Activated T-cell treated with anti-CD3 and anti-CD28 coated beads, Interleukin-2, amount 50 U/mL, for 24 hours (primary cell): ENCODE measurements at places on chromosomes 6 and 20.

DNA sequence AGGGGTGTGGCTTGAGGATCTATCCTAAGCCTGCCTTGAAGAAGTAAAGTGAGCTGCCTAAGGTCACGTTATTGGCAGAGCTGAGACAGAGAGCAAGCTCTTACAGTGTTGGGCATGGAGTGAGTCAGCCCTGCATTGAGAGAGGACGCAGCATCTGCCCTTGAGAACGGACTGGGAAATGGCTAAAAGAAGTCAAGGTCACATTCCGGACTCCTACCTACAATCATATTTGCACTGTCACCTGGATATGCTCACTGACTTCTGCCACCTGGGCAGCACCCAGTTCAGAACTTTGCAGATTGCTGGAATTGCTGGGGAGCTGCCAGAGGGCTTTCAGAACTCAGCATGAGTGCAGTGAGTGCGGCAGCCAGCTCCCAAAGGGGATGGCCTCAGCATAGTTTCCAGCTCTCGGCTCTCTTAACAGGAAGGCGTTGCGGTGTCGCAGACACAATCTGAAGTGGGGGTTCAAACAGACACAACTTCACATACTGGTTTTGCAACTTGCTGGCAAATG lies 199.3 kb upstream of the SGK1 start:
- no peak overlapping the region for H3K27ac ChIP-seq
- no peaks in the 10 kb centered on the region for H3K27me3 ChIP-seq
- no peaks in the 10 kb centered on the region for H3K36me3 ChIP-seq
- peaks cover 26% of the 10 kb centered on the region for H3K4me1 ChIP-seq
- no peak for DNase-seq

DNA sequence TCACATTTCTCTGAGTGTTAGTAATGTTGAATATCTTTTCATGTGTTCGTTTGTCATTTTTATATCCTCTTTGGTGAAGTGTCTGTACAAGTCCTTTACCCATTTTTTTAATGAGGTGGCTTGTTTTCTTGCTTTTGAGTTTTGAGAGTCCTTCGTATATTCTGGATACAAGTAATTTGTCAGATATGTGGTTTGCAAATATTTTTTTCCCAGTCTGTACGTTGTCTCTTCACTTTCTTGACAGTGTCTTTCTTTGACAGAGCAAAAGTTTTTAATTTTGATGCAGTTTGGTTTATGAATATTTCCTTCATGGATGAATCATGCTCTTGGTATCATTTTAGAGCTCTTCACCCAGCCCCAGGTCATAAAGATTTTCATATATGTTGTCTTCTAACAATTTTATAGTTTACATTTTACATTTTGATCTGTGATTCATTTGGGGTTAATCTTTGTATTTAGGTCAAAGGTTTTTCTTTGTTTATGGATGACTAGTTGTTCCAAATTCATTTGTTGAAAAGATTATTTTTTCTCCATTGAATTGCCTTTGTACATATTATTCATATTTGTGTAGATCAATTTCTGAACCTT lies 152.5 kb downstream of the MRPL14 start:
- peaks cover 1% of the 10 kb centered on the region for H3K4me1 ChIP-seq
- H3K27me3 ChIP-seq = peaks cover 11% of the 10 kb centered on the region
- no peak for DNase-seq
- no peak overlapping the region for H3K27ac ChIP-seq
- H3K36me3 ChIP-seq = no peaks in the 10 kb centered on the region

GRCh38 chr6:37029249-37029971 lies 24.0 kb downstream of the FGD2 start:
- no peaks in the 10 kb centered on the region for H3K27me3 ChIP-seq
- peak; percentile 66 for DNase-seq
- H3K27ac ChIP-seq = peak overlapping the region; percentile 34
- H3K4me3 ChIP-seq = no peak overlapping the region

- no peak for DNase-seq
- H3K4me1 ChIP-seq = no peaks in the 10 kb centered on the region
- H3K27ac ChIP-seq = no peak overlapping the region
- no peaks in the 10 kb centered on the region for H3K36me3 ChIP-seq
- no peaks in the 10 kb centered on the region for H3K27me3 ChIP-seq
These were observed 4.3 kb downstream of the BPIFB4 start for GRCh38 chr20:33083544-33084340.

DNA sequence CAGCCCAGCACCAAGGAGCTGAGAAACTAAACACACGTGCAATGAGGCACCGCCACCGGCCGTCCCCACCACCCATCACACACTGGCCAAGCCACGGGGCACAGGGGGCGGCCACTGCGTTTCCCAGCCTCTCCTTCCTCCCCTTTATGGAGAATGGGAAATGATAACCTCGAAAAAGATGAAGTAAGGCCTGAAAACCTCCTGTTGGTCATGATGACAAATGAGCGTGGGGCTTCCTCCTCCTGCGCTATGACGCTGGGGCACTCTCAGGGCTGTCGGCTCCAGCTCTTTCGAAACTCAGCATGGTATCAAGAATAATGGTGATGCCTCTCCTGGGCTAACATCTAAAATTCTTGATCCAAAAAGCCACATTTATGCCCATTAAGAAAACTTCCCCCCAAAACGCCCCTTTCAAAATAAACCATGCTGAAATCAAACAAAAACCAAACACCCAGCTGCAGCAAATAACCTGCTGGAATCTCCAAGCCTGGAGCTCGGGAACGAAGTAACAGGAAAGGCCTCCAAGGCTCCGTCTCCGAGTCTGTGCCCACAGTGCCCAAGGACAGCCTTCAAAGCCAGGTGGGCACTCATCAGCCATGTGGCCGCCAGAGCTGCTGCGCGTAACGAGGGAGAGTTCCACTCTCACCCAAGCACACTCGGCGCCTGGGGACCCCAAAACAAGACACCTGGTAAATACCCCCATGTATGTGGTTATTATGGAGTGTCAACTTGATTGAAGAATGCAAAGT lies 50.0 kb downstream of the TAF4 start:
- no peak overlapping the region for H3K27ac ChIP-seq
- no peak overlapping the region for H3K4me3 ChIP-seq
- no peaks in the 10 kb centered on the region for H3K27me3 ChIP-seq
- peaks cover 36% of the 10 kb centered on the region for H3K36me3 ChIP-seq
- no peak for DNase-seq

GRCh38 chr6:43097502-43097901 lies 21.4 kb downstream of the PTK7 start:
- no peaks in the 10 kb centered on the region for H3K27me3 ChIP-seq
- no peak overlapping the region for H3K4me3 ChIP-seq
- H3K4me1 ChIP-seq = peaks cover 10% of the 10 kb centered on the region
- no peak overlapping the region for H3K27ac ChIP-seq
- no peaks in the 10 kb centered on the region for H3K36me3 ChIP-seq
- no peak for DNase-seq

- no peak overlapping the region for H3K27ac ChIP-seq
- H3K4me1 ChIP-seq = peaks cover 38% of the 10 kb centered on the region
- no peaks in the 10 kb centered on the region for H3K36me3 ChIP-seq
- peak; percentile 38 for DNase-seq
- peak overlapping the region; percentile 29 for H3K4me3 ChIP-seq
- H3K27me3 ChIP-seq = peaks cover 88% of the 10 kb centered on the region
These were observed 558 bp downstream of the LINC00237 start for GRCh38 chr20:21105429-21106170.

DNA sequence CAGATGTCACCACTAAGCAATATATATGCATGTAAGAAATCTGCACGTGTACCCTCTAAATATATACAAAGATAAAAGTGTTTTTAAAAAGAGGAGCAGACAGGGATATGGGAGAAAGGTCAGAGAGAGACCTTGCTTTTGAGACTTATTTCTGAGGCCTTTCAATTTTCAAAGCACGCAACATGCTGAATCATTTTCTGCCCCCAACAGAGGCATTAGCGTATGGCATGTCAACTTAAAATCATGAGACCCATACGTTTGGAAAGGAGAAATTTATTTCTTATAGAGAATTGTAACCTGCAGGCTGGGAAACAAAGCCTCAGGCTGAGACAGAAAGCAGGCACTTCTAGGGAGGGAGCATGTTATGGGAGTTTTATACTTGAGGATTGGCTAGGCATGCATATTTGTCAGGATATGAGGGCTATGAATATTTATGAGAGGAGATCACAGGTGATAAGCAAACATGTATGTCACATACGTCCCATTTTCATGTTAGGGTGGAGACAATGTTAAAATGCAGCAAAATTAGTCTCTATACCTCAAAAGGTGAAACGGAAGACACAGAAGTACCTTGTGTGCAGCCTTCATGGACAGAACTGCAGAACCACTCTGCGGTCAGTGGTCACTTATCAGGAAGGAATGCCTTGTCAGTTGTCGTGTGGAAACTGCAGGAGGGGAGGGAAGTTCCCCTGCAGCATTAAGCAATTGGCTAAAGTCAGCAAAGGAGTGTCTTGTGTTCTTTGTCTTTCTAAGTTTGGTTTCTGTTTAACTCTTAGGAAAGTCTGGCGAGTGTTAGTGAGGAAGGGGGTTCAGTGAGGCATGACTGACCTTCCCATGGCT lies 6.3 kb upstream of the GABRR2 start:
- H3K27ac ChIP-seq = no peak overlapping the region
- peaks cover 9% of the 10 kb centered on the region for H3K36me3 ChIP-seq
- H3K4me3 ChIP-seq = no peak overlapping the region

DNA sequence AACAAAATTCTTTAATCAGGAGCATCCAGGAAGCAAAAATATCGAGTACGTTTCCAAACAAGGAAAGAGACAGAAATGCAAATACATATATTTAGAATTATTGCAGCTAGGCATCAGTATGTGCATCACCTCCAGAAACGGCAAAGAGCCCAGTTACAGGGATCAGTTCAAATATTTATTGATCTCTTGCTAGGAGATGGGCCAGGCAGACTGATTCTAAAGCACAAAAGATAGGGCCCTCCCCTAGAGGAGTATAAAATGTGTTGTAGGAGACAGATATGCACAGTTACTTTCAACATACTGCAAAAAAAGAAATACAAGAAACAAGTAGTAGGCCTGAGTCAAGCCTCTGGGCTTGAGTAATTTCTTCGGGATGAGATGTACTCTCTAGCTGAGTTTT lies 80.7 kb upstream of the NHSL1 start:
- H3K4me1 ChIP-seq = peaks cover 2% of the 10 kb centered on the region
- no peaks in the 10 kb centered on the region for H3K36me3 ChIP-seq

GRCh38 chr6:73349311-73349710 lies 4.8 kb downstream of the DPPA5 start:
- no peaks in the 10 kb centered on the region for H3K4me1 ChIP-seq
- peaks cover 34% of the 10 kb centered on the region for H3K27me3 ChIP-seq
- no peak overlapping the region for H3K4me3 ChIP-seq
- no peak for DNase-seq
- no peak overlapping the region for H3K27ac ChIP-seq

DNA sequence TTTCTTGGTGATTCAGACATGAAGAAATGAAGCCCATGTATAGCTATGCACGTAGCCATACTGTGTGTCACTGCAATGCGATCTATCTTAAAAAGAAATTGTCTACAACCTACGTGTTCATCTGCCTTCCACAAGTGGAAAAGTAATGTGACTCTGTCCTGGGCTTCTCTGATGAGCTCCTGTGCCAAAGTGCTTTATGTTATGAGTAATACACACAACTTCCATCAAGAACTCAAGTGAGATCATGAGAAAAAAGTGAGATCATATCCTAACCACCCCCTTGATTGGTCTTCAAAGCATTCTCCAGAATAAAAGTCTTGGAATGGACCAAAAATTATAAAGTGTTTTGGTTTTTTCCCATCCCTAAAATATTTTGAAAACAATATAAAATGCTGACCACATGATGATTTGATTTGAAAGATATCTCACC lies 114.3 kb downstream of the DST start:
- H3K36me3 ChIP-seq = no peaks in the 10 kb centered on the region
- no peaks in the 10 kb centered on the region for H3K27me3 ChIP-seq
- no peak for DNase-seq
- H3K4me1 ChIP-seq = no peaks in the 10 kb centered on the region
- H3K27ac ChIP-seq = no peak overlapping the region

DNA sequence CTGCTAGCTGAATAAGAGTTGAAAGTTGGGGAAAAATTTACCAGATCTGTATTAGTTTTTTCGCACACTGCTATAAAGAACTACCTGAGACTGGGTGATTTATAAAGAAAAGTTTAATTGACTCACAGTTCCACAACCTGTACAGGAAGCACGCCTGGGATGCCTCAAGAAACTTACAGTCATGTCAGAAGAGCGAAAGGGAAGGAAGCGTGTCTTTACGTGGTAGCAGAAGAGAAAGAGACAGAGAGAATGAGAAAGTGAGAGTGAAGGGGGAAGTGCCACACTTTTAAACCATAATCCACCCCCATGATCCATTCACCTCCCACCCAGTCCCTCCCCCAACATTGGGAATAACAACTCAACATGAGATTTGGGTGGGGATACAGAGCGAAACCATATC lies 79.6 kb downstream of the KHDC1L start:
- no peaks in the 10 kb centered on the region for H3K36me3 ChIP-seq
- H3K4me1 ChIP-seq = no peaks in the 10 kb centered on the region
- DNase-seq = no peak
- no peak overlapping the region for H3K27ac ChIP-seq
- H3K4me3 ChIP-seq = no peak overlapping the region
- no peaks in the 10 kb centered on the region for H3K27me3 ChIP-seq

DNA sequence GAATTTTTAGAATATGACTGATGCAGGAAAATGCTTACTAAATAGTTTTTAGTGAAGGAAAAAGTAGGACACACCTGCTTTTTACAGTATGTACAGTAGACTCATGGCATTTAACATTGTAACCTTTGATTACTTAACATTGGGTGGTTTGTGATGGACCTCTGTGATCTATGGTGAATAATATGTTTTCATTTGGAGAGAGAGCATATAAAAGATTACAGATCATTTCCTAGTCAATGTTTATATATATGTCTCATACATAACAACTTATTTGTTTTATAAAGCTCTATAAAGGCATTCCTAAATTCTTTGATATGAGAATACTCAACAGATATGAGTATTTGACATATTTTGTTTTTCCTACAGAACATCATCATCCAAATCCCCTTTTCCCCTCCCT lies 129.3 kb upstream of the PDE7B start:
- no peaks in the 10 kb centered on the region for H3K27me3 ChIP-seq
- H3K36me3 ChIP-seq = peaks cover 7% of the 10 kb centered on the region
- no peak overlapping the region for H3K4me3 ChIP-seq
- DNase-seq = no peak

DNA sequence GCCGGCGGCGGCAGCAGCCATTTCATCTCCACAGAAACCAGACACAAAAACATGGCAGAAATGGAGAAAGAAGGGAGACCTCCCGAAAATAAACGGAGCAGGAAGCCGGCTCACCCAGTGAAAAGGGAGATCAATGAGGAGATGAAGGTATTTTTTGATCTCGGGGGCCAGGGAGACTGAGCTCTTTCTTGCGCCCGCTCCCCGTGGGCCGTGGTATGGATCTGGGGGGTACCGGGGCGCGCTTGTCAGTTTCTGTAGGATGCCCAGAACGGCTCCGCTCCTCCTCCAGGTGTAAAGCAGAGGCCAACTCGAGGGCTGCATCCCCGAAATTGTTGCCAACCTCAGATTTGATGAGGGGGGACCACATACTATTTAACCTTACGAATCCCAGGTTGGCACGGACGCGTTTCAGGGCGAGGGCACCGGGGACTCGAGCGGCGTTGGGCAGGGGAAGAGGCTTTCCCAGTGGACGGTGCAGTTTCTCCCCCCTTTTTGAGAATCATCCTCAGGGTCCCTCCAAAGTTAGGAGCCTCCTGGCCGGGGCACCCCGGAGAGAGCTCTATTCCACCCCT lies 735 bp downstream of the SOBP start:
- H3K4me1 ChIP-seq = peaks cover 25% of the 10 kb centered on the region
- DNase-seq = no peak
- H3K36me3 ChIP-seq = peaks cover 5% of the 10 kb centered on the region
- H3K4me3 ChIP-seq = peak overlapping the region; percentile 84

GRCh38 chr20:38136421-38137245 lies 28.4 kb downstream of the TGM2 start:
- DNase-seq = no peak
- H3K36me3 ChIP-seq = no peaks in the 10 kb centered on the region
- H3K4me3 ChIP-seq = no peak overlapping the region
- H3K27me3 ChIP-seq = no peaks in the 10 kb centered on the region

- peaks cover 4% of the 10 kb centered on the region for H3K4me1 ChIP-seq
- no peak overlapping the region for H3K27ac ChIP-seq
- H3K27me3 ChIP-seq = no peaks in the 10 kb centered on the region
These were observed 15.2 kb downstream of the GMPR start for GRCh38 chr6:16253399-16254144.
